ENCODE measurements at places on chromosomes 1 and 21.

DNA sequence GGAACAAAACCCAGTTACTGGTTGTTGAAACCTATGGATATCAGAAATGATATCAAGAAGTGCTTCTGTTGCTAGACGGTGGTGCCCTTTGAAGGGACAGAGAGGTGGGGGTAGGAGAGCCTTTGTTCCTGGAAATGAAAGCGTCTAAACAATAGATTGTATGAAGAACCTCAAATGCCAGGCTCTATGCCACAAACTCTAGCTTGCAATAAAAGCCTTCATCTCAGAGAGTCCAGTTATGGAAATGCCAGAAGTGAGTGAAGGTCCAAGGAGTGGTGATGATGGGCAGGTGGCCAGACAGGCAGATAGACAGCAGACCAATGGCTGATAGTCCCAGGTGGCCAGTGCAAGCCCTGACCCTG lies 414.1 kb upstream of the PROX1 start:
- no peak for DNase-seq

GRCh38 chr1:216034506-216034905 lies 388.7 kb downstream of the USH2A start:
- no peak for DNase-seq

DNA sequence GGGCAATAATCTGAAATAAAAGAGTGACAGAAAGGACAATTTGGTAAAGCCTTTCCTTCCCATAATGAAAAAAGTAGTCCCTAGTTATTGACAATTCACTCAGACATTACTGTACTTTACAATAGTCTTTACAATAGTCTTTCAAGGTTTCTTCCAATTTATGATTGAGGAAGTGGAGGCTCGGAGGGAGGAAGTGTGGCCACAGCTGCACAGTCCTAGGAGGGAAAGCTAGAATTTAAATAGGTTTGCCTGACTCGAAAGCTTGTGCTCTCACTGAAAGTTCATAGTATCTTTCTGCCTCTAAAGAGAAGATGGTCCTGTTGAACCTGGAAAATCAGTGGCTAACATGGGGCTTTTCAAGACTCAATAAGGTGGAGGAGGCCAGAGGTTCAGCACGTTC lies 203.2 kb downstream of the SDCCAG8 start:
- DNase-seq, result no peak

GRCh38 chr1:155277902-155278688 lies 832 bp downstream of the HCN3 start:
- DNase-seq, result no peak

DNA sequence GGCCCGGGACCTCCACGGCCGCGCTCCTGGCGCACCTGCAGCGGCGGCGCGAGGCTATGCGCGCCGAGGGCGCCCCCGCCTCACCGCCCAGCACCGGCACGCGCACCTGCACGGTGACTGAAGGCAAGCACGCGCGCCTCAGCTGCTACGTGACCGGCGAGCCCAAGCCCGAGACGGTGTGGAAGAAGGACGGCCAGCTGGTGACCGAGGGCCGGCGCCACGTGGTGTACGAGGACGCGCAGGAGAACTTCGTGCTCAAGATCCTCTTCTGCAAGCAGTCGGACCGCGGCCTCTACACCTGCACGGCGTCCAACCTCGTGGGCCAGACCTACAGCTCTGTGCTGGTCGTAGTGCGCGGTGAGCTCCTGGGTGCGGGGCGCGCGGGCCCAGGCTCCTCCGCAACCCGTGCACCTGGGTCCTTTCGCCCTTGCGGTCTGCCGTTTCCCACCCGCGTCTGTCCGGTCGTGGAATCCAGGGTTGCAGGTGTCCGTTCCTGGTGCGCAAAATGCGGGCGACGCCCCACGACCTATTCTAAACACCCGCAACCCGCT lies 4.6 kb downstream of the OBSCN start:
- DNase-seq, result no peak

- no peak for DNase-seq
Observed at GRCh38 chr1:84988588-84988987, 8.3 kb downstream of the MCOLN2 start.

GRCh38 chr1:12397462-12398450 lies 167.9 kb downstream of the VPS13D start:
- DNase-seq, result no peak

GRCh38 chr1:147579532-147579931 lies 38.2 kb downstream of the BCL9 start:
- DNase-seq, result no peak

DNA sequence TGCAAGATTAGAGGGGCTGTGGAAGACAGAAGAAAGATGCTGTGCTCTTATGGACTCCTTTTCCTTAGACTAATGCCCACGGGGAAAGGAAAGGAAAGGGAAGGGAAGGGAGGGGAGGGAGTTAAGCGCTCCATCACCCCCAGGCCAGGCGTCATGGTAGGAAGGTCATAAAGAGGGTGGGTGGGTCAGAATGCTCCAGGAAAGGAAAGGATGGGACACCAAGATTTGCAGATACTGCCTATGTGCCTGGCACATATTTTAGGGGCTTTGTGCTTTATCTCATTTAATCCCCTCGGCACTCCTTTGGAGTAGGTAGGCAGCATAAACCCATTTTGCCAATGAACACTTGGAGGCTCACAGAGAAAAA lies 41.4 kb downstream of the MAB21L3 start:
- DNase-seq, result no peak

All from cortex of kidney (tissue), 1 donor.